ENCODE measurements at places on chromosomes 11 and 22.

GRCh38 chr22:44256556-44257485 lies 55.9 kb downstream of the SHISAL1 start:
- no peak for DNase-seq

DNA sequence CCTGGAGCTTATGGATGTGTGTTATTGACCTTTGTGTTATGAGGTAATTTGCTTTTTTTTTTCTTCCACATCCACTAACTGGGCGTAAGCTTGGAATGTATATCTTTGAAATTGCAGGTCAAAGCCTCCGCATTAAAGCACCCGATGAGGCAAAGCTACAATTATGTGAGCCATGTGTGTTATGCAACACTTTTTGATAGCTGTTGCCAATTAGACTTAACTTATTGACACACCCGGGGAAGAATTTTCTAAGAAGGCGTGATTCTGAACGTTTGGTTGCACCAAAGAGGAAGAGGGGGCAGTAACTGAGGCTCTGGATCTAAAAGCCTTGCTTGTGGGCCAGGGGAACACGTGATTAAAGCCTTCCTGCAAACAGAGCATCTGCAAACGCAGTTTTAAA lies 610 bp upstream of the TEX12 start:
- DNase-seq = no peak

DNA sequence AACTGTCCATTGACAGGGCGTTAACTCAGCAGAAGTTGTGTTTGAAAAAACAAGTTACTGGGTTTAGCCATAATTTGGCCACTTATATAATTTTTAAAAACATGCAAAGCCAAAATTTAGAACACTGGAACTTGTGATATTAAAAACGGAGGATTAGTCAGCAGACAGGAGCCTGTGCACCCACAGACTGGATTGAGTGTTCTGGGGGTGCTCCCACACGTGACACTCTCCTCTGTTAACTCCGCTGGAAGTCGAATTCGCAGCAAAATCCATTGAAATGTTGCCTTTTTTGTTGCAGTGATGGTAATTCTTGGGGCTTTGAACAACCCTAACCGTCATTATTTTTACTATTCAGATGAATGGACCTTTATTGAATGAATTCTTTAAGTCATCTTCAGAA lies 269.8 kb downstream of the DDX10 start:
- DNase-seq = no peak

DNA sequence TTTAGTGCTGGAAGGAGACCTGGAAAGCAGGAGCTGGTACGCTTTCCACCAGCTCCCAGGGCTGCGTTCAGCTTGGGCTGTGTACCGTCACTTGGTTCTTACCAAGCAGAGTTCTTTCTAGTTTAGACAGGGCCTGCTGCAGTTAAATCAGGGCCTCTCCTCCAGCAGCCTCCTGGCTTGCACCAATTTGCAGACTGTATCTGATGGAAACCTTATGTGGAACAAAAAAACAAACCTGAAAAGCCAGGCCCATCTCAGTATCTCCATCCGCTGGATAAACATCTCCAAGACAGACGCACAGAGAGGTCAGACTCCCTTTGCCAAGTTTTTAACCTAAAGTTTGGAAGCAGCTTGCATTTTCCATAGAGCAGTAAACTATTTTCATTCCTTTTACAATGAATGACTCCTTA lies 288.6 kb upstream of the SORL1-AS1 start:
- no peak for DNase-seq

DNA sequence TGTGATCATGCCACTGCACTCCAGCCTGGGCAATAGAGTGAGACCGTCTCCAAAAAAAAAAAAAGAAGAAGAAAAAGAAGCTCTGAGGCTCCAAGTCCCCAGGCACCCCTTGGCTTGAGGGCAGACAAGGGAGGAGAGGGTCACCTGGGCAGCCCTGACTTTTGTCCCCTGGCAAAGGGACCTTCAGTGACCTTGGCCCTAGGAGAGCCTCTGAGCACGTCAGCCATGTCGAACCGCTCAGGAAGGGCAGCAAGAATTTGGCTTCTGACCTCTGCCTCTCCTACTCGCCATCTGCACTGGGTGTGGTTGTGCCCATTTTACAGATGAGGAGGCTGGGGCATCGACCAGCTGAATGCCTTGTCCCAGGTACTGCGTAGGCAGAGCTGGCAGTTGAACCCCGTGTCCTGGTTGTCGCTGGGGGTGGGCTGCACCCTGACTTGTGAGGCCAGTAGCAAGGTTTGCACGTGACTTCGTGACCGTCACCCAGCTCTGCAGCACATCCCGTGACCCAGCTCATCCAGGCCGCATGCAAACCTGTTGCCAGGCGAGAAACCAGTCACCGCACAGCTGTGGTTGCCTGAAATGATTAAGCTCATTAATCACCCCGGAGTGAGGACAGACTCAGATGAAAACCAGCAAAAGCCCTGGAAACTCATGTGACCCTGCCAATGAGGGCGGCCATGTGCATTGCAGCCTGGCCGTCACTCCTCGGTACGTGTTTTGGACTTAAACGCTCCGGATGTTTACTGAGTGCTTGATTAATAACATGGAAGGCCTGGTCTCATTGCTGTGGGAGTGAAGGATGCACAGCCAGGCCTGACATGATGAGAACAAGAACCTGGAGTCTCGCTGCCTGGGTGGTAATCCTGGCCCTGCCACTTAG lies 47.7 kb upstream of the PPP6R3 start:
- DNase-seq = no peak

- no peak for DNase-seq
Measured at GRCh38 chr22:47836957-47837356, 1074.5 kb downstream of the TBC1D22A start.

DNA sequence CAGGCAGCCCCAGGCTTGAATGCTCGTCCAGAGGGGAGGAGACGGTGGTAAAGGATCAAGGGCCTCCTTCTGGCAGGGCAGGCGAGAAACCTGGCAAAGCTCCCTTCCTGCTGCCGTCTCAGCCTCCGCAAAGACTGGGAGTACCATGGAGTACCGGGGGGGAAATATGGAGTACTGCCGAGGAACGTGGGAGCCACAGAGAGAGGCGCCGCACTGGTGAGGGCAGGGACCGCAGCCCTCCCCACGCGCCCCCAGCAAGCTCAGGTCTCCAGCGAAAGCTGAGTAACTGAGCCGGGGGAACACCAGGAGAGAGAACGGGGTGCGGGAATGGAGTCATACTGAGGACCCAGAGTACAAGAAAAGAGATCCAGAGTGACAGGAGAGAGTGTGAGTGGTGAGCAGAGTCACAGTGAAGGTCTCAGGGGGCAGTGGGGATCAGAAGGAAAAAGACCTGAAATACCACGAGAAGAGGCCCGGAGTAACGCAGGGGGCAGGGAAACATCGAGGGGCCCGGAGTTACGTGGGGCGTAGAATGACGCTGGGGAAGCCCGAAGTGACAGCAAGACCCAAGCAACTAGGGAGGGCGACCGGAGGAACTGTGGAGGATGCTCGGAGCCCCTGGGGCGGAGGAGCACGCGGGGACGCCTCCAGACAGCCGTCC lies 740 bp downstream of the EML3 start:
- DNase-seq = no peak

- DNase-seq = no peak
Measured at GRCh38 chr11:60874421-60875365, 7.4 kb downstream of the ZP1 start.

DNA sequence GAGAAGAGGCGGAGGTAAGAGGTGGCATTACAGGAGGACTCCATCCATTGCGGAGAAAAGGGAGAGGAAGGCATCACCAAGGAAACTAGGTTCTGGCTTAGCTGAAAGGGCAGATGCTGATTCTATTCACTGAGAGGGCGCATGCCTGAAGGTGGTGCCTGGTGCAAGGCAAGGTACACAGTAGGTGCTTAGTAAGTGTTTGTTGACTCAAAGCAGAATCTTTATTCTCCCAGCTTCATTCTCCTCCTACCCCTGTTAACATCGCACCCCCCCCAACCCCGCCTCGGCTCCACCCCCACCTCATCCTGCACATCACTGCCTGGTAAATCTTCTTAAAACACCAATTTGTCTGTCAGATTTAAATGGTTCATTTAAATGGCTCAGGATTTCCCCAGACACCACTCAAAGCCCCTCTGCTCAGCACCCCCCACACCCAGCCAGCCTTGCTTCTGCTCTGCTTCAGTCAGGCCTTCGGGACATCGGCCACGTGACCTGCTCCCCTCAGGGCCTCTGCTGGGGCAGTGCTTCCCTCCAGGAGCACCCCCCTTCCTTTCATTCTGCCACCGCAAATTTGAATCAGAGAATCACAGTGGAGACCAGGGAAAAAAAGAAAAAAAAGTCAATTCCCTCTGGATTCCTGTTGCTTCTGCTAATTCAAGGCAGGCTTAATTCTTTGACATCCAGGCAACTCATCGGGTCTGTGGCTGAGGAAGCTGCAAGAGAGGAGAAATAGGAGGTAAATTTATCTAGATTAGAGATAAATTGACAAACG lies 17.8 kb upstream of the RCN1 start:
- no peak for DNase-seq

- DNase-seq = no peak
Measured at GRCh38 chr22:49850959-49851802, 2.5 kb upstream of the ZBED4 start.

DNA sequence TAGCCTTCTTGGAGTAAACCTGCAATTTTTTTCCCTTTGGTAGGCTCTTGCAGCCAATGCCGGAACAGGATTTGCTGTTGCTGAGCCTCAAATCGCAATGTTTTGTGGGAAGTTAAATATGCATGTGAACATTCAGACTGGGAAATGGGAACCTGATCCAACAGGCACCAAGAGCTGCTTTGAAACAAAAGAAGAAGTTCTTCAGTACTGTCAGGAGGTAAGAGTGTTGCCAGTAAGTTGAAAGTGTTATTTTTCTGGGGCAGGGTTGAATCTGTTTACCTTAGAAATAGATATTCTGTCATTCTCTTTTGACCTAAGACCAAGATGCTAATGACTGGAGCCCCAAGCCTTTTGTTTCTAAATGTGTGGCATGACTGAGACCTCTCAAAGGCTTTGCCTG lies 39.7 kb downstream of the APLP2 start:
- no peak for DNase-seq

- no peak for DNase-seq
Measured at GRCh38 chr11:1059759-1060158, 14.9 kb upstream of the MUC2 start.

GRCh38 chr11:88119561-88119960 lies 55.7 kb downstream of the RAB38 start:
- no peak for DNase-seq

GRCh38 chr11:113685654-113686359 lies 20.3 kb downstream of the TMPRSS5 start:
- no peak for DNase-seq

GRCh38 chr11:2724104-2724503 lies 24.3 kb upstream of the KCNQ1OT1 start:
- no peak for DNase-seq

GRCh38 chr11:72813740-72814285 lies 398 bp upstream of the ATG16L2 start:
- peak; percentile 70 for DNase-seq

DNA sequence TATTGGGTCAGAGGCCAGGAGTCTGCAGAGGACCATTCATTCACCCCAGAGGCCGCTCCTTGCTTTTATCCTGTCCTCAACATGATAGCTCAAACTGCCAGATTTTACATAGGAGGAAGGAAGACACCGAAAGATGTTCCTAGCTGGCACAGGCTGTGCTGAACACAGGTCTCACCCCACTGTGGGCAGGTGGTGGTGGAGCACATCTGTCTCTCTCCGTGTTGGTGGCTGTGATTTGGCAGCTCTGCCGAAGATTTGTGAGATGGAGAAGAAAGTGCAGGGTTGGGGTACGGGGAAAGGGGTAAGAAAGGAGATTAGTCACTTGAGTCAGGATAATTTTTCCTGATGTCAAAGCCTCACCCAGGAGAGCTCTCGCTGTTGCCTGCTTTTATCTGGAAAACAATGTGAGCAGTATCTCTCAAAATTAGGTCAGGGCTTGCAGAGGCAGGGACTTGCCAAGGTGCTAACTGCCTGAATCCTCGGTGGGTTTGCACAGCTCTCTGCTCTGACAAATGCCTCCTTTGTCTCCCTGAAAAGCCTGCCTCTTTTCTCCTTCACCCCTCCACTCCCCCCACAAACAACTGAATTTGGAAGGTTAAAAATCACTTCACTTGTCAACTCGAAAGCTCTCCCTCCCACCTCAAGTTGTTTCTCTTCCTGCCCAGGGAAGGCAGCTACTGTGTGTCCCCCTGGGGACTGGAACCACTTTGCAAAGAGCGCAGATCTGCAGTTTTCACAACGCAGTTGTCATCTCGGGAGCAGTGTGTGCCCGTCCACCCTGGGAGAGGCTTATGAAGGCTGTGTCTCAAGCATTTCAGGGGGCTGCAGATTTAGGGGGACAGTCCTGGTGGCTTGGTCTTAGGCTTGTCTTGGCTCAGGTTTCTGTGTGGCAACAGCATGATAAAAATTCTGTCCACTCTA lies 299.7 kb downstream of the ST3GAL4 start:
- DNase-seq = no peak
